ENCODE measurements at places on chromosomes 11 and 22.
A peak's percentile ranks its signal among the peaks of the same experiment; 100 is the strongest.

- peak; percentile 86 for DNase-seq
Measured at GRCh38 chr11:112770487-112770886, 190.7 kb upstream of the NCAM1 start.

DNA sequence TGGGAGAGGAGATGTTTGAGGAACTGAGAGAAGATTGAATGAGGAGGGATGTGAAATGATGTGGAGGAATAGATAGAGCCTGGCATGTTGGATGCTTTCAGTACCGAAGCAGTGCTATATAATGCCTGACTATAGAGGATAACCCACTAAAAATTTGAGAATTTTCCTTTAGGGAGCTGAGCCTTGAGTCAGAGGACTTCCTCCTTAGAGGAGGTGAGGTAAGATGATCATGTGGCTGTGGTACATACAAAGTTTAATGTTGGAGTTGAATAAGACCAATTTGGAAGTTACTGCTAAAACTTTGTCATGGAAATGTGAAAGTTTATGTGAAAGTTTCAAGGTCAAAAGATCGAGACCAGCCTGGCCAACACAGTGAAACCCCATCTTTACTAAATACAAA is 66.9 kb downstream of the YAP1 start:
- no peak for DNase-seq

GRCh38 chr11:12824281-12825041 is 150.2 kb downstream of the TEAD1 start:
- DNase-seq = no peak

GRCh38 chr11:287821-288477 is 977 bp upstream of the PGGHG start:
- no peak for DNase-seq

DNA sequence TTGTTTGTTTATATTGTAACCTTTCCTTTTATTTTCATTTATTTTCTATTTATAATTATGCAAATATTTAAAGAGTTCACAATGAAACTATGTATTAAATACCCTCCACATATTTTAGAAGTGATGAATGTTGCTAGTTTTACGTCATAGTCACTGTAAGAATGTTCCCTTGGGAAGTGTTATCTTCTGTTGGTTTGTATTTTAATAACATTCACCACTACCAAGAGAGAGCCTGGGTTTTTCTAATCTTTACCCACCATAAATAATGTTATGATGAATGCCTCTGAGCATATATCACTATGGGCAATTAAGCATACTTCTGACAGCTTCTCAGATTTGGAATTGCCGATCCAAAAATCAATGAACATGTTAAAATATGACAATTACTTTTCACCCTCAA is 80.7 kb downstream of the GGT1 start:
- no peak for DNase-seq

- no peak for DNase-seq
Measured at GRCh38 chr22:20740222-20740951, 33.5 kb upstream of the SERPIND1 start.

DNA sequence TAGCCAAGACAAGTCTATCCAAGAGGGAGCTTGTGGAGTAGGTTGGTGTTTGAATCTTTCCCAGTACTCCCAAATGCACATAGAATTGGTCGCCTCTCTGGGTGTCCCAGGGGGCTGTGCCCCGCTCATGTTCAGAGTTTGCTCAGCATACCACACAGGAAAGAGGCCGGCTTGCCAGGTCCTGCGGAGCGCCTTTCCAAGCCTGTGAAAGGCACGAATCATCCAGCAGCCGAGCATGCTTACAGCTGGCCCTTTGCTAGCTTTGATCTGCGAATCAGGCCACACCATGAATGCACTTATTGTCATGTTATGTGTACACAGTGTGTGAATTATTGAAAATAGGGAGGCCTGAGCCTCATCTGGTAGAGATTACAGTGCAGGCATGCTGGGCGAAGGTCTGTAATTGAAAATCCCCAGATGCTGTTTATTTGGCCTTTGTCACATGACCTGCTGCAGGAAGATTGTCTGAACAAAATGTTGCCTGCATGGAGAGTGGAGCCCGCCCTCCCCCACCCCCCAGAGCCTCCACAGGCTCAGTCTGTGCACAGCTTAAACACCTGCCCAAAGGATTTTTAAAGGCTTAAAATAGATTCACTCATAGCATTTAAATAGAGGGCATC is 163.3 kb upstream of the RASSF10 start:
- DNase-seq = no peak

GRCh38 chr22:32874385-32874784 is 72.9 kb downstream of the TIMP3 start:
- DNase-seq = no peak

DNA sequence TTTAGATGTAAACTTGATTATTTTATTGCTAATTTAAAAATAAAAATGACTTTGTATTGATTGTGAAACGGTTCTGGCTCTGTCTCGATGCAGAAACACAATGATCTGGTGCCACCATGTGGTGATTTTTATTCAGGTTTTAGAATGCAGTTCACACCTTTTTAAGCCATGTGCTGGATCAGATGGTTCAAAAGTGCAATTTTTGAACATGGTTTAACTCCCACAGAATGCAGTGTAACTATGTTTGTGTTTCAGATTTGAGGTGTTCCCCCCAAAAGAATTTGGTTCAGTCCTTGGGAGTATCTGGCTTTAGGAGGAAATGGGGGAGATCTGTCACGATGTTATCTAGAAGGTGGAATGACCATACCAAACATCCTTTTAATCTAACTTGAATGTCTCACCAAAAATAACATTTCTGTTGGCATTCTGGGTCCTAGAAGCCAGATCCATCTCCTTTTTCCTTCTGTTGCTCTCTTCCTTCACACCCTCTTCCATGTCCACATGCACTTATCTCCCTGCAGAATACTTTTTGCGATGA is 7.9 kb downstream of the MRPL16 start:
- DNase-seq = peak; percentile 26

DNA sequence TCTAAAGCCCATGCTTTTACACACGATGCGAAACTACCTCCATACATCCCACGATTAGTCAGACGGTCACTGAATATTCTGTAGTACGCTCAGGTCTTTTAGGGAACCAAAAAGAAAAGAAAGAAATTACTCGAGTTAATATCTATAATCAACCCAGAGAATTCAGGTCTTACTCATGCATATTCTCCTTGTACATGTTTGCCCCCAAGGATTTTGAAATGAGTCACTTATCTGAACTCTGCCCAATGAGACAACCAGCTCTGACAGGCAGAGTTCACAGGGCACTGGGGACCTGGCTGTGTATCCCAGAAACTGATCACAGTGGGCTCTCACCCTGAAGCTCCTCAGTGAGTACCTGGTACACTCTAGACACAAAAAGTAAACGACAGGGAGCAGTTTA is 29.2 kb downstream of the RASSF10 start:
- no peak for DNase-seq

DNA sequence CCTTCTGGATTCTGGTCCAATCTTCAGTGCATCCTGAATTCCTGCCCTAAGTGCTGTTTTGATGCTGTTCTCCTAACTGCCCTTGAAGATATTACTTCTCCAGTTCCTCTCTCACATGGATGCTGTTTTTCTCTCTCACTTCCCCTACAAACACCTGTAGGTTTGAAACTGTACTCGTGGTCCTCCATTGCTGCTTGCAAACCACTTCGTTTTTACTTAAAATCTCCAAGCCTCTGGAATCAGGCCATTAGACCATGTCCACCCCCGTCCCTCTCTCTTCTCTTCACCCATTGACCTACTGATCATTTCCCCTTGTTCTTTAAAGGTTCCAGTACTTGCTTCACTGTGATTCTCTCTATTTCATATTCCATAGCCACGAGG is 988.1 kb downstream of the NTM start:
- DNase-seq = no peak

GRCh38 chr11:70471254-70471653 is 72.9 kb downstream of the CTTN start:
- no peak for DNase-seq

DNA sequence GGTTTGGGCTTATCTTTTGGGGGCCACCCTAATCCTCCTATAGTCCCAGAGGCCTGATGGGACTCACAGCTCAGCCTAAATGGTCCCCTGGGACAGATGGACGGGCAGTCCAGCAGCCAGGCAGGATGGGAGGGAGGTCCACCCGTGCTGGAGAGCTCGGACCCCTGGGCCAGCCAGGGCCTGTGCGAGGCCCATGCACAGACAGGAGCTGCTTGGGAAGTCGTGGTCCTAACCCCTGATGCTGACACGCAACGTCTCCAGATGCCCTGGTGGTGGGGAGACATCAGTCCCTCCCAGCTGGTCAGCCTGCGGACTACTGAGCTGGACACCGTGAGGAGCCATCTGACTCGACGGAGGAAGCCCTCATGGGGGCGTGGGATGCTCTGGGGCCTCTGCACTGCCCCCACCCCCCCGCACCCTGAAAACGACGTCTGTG is 31.2 kb upstream of the MUC5AC start:
- no peak for DNase-seq

DNA sequence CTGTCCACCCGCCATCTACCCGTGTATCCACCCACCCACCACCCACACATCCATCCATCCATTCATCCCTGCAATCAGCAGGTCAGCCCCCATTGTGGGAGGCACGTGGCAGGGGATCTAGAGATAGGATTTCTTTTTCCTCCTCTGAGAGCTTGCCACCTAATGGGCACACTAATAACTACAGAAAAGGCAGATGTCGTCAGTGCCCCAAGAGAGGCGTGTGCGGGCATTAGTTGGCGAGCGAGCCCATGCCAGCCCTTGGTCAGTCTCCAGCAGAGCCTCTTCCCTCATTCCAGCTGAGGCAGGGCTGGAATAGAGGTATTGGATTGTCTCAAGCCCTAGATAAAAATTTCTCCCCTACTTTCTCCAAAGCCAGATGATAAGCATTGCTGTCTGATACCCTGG is 9.7 kb downstream of the USP2 start:
- peak; percentile 29 for DNase-seq

- no peak for DNase-seq
Measured at GRCh38 chr22:44297470-44298061, 15.2 kb downstream of the SHISAL1 start.

GRCh38 chr11:65184146-65184545 is 2.4 kb downstream of the CAPN1 start:
- no peak for DNase-seq

GRCh38 chr22:37482244-37482643 is 3.9 kb downstream of the MFNG start:
- DNase-seq = no peak

DNA sequence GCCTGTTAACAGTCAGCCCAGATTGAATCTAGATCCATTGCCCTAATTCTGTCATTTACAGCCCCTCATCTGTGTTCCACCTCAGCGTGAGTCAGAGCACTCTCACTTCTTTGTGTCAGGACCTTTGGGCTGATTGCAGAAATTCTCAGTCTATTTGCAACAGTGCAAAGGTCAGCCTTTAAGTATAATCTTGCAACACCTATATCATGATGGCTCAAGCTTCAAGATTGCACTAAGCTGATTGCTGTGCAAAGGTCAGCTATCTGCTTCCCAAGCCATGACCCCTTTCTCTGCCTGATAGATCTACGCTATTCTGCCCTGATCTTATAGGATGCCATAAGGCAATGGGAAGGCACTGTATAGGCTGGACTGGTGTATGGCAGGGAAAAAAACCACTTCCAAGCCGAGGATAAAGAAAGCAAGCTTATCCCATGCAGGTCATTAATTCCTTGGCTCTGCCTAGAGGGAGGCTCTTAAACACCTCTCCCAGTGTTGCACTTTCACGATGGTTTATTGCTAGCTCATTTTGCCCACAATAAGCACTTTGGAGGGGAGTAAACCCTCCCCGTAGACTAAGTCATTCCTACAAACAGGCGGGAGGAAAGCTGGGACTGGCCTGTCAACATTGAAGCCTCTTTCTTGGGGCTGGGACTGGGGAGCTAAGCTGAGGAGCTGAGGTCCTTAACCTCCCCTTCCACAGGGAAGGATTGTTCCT is 100.6 kb downstream of the RRAS2 start:
- no peak for DNase-seq

DNA sequence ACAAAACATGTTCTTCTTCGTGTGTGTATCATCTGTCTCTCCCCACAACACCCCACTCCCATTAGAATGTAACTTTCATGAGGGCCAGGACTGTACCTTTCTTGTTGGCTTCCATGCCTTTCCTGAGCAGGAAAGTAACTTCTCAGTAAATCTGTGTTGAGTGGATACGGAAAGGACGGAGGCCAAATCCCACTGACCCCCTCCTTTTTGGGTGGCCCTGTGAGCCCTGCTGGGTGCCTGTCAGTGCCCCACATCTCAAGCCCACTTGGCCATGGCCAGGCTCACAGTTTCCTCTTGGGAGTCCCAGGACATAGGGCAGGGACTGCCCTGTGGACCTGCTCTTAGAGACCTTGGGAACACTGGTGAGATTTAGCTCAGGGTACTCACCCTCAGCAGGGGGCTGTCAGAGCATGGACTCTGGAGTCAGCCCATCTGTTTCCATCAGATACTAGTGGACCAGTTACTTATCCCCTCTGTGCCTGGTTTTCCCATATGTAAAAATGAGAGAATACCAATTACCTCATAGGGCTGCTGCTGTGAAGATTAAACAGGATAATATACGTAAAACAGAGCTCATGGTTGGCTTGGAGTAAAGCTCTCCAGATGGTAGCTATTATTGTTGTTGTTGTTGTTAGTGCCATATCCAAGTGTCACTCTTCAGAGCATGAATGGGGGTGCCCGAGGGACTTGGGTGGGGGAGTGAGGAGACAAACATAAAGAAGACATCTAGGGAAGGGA is 1.0 kb upstream of the C11orf96 start:
- DNase-seq = no peak

- no peak for DNase-seq
Measured at GRCh38 chr11:14184028-14184940, 174.7 kb downstream of the RRAS2 start.

DNA sequence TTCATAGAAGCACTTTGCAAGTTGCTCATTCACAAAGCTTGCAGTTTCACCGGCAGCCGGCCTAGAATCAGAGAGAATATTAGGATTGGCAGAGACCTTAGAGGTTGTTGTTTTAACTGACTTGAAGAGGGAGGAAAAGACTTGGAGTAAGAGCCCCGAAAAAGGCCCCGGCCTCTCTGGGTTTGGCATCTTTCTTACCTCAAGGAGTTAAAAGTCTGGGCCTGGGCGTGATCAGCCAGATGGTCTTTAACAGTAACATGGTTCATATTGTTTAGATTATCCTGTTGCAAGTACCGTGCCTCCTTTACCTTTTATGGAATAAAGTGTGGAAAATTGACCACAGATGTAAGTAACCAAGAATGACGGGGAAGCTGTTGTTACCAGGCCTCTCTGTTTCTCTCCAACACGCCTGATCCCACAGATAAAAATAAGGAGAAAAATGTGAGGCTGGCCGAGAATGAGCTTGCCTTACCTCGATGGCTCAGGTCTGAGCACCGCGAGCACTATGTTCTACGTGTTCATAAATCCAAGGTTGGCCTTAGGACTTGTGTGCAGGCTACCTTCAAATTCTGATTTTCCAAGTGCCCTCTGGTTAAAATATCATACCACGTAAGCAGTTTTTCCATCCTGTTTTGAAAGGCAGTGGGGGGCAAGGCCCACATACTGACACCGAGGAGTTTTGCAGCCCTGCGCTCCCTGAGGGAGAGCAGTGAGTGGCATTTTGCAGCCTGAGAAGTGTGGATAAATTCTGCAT is 56.4 kb downstream of the PARVA start:
- DNase-seq = no peak

- peak; percentile 24 for DNase-seq
Measured at GRCh38 chr11:7630002-7630401, 43.3 kb downstream of the CYB5R2 start.

- no peak for DNase-seq
Measured at GRCh38 chr11:1534682-1535081, 37.4 kb downstream of the DUSP8 start.

Measured in hypothalamus (tissue), 51 donors.